ENCODE measurements at places on chromosomes 2 and 18.

- peak; percentile 3 for DNase-seq
Observed at GRCh38 chr2:30631051-30631671, 176.1 kb downstream of the CAPN13 start.

GRCh38 chr2:58862244-58862643 lies 621.1 kb upstream of the FANCL start:
- no peak for DNase-seq

DNA sequence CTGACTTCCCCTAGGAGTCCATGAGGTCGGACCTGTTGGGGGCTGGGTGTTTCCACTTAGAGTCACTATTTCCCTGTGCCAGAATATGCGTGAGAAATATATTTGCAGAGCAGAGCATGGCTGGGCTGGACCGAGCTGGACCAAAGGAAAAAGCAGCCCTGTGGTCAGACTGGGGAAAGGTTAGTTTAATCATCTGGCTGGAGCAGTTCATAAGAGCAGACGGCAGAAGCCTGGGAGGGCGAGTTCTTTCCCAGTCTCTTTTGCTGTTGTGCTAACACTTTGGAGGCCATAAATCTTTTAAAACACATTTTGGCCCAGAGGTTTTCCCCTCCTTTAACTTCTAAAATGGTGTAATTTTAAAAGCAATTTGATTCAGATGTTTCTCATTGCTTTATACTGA lies 66.5 kb downstream of the GLI2 start:
- DNase-seq, result no peak

- DNase-seq, result peak; percentile 65
Observed at GRCh38 chr2:148674063-148675020, 29.8 kb downstream of the EPC2 start.

DNA sequence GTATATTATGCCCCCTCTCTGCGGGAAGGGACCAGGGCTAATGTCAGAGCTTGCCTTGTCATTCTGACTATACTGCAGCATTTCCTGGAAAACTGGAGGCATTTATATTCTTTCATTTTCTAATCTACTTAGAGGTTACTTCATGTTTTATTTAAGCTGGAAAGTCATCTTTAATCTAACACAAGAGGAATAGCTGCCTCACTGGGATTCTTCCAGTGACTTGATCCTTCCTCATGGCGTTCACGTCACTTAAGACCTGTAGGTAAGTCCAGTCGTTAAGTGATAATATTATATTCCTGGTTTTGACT lies 727.6 kb upstream of the DDX18 start:
- DNase-seq, result no peak

GRCh38 chr2:222054813-222055212 lies 244.0 kb downstream of the PAX3 start:
- DNase-seq, result no peak

- DNase-seq, result no peak
Observed at GRCh38 chr2:223930103-223930976, 14.8 kb downstream of the WDFY1 start.

DNA sequence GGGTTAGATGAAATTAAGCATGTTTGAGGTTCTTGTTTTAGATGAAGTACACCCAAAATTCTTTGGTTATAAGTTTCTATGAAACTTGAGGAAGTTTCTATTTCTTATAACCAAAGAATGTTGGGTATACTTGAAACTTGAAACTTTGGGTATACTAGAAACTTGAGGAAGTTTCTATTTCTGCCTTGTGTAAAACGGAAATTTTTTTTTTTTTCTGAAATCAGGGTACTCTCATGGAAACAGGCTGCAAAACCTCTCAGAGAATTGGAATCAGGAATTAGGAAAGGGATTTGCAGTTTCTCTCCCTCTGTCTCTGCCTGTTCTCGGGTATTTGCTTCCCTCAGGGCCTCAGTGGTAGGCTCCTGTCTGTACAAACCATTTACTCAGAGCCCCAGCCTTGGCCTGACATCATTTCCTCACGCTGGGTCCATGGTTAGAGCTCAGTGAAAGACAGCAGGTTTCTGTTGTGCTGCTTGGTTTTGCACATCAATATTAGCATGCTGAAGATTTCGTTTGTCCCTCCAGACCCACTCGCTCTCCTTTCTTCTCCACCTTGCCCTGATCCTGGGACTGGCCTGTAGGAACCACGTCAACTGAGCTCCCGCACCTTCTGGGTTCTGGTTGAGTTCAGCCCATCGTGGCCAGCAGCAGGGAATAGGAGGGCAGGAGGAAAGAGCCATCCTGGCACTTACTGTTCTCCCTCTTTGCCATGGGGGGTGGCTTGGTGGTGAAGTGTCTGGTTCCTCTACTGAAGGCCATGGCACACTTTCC lies 106.4 kb downstream of the POLR1A start:
- peak; percentile 51 for DNase-seq

- no peak for DNase-seq
Observed at GRCh38 chr2:156279446-156280150, 52.9 kb downstream of the NR4A2 start.

GRCh38 chr2:182826064-182826463 lies 40.4 kb downstream of the FRZB start:
- no peak for DNase-seq

GRCh38 chr18:62537946-62538345 lies 15.1 kb downstream of the ZCCHC2 start:
- DNase-seq, result no peak

DNA sequence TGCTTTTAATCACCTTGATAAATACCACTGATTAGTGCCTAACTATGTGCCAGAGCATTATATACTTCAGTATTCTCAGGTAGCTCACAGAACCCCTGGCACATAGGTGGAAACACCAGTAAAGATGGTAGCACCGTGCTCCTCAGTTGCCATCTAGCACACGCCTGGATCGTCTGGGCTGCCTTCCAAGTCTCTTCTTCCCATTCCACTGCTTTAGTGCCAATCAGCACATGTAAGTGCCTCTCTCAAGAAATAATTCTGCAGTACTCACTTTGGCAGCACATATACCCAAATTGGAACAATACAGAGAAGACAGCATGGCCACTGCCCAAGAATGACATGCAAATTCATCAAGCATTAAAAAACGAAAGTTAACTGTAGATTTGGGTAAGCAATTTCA lies 13.0 kb downstream of the POLR2D start:
- DNase-seq, result no peak

DNA sequence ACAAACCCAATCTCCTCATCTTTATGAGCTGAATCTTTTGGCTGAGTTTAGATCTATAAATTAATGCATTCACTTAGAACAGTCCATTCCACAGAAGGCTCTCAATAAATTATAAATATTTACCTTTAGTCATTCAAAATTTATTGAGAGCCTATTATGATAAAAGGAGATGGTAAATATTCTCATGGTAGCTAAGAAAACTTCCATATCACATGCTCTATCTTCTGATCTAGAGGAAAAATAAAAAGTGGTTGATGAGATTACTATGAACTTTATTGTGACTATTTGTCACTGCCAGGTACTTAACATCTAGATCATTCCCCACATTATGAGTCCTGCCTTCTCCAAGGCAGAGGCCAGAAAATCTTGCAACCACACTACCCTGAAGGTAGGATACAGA lies 62.4 kb downstream of the L3MBTL4 start:
- no peak for DNase-seq

DNA sequence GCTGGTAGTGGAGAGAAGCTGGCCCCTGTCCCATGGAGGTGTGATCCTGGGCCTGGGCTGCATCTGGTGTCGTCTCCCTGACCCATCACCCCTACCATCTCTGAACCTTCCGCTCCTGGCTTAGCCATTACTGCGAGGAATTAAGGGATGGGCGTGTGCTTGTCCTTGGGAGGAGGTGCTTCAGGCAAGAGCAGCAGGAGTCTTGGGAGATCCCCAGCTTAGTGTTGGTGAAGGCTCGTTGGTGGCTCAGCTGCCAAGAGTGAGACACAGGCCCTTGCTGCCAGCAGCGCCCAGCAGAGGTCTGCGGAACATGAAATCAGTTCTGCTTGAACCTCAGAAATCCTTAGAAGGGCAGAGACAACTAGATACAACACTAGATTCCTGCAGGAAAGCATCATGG lies 59.9 kb upstream of the TGFA start:
- DNase-seq, result no peak

GRCh38 chr2:178871536-178871935 lies 64.3 kb upstream of the TTN start:
- DNase-seq, result no peak

- DNase-seq, result no peak
Observed at GRCh38 chr2:239845968-239846367, 179.2 kb downstream of the NDUFA10 start.

- DNase-seq, result no peak
Observed at GRCh38 chr2:229162015-229162414, 109.1 kb downstream of the PID1 start.

DNA sequence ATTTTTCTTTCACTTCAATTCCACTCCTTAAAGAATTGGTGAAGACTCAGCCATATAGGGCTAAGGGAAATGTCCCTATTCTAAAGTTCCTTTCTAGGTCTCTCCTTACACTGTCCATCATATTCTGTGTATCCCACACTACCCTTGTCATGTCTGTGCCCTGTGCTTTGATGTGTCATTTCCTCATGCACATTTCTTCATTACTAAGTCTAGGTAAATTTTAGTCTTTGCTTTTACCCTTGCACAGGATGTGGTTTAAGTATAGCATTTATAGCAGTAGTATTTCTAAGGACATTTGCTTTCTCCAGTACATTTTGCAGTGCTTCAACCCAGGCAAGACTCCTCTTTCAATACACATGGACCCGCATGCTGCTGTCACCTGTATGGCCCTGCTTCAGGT lies 221.5 kb upstream of the ACVR2A start:
- DNase-seq, result peak; percentile 48

GRCh38 chr18:50674307-50674980 lies 114.6 kb downstream of the MAPK4 start:
- no peak for DNase-seq

DNA sequence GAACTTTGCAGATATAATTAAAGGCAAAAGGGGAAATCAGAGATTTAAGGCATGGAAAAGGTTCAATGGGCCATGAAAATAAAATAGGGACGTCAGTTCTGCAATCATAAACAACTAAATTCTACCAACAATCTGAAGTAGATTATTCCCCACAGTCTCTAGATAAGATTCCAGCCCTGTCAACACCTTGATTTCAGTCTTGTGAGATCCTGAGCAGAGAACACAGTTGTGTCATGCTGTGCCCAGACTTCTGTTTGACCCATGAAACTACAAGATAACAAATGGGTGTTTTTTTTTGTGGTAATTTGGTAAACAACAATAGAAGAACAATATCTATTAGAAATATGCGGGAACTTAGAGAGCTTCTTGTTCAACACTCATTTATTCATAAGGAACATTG lies 66.2 kb upstream of the RIT2 start:
- DNase-seq, result no peak

DNA sequence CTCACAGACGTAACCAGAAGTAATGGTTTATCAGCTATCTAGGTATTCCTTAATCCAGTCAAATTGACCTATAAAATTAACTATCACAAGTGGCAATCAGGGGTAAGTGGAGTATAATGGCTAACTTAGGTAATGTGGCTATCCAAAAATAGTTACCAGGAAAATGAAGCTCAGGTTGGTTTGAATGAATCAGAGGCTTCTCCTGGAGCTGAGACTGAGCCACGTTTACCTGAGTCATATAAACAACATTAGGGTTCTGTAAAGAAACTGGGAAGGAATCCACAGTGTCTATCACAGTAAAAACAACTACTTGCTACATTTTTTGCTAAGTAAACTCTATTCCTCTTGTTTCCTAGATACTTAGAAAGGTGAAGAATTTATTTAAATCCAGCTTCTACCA lies 236.0 kb upstream of the SPHKAP start:
- no peak for DNase-seq

GRCh38 chr2:78686625-78687153 lies 338.8 kb upstream of the REG3G start:
- no peak for DNase-seq

GRCh38 chr2:241677392-241677791 lies 9.2 kb downstream of the DTYMK start:
- no peak for DNase-seq

- no peak for DNase-seq
Observed at GRCh38 chr2:218329826-218330593, 26.6 kb upstream of the CATIP start.

DNA sequence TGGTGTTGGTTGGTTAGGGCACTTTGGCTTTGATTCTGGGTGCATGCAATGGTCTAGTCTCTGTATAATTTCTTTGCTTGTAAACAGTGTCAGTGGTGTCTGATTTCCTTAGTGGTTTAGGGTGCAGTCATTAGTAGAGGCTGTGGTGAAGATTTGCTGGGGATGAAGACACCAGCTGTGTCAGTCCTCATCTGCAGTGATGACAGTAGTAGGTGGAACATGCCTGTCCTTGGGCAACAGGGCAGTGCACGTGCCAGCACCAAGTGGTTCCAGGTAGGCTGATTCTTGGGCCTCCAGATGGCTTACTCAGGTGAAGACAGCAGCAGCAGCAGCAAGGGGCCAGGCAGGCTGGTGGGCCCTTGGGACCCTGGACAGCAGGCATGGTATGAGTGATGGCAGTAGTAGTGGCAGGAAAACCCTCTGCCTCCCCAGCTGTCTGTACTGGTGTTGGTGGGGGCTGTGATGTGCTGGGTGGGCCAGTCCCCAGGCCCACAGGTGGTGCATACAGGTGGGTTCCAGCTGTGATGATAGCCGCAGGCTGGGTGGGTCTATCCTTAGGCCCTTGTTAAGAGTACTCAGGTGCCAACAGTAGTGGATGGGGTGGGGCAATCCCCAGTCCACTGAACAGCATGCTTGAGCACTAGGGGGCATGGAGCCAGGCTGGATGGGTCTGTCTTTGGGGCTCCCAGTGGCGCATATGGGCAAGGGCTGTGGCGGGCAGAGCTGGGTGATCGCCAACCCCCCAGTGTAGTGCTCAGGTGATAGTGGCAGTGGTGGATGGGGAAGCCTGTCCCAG lies 140.7 kb upstream of the THUMPD2 start:
- DNase-seq, result no peak

DNA sequence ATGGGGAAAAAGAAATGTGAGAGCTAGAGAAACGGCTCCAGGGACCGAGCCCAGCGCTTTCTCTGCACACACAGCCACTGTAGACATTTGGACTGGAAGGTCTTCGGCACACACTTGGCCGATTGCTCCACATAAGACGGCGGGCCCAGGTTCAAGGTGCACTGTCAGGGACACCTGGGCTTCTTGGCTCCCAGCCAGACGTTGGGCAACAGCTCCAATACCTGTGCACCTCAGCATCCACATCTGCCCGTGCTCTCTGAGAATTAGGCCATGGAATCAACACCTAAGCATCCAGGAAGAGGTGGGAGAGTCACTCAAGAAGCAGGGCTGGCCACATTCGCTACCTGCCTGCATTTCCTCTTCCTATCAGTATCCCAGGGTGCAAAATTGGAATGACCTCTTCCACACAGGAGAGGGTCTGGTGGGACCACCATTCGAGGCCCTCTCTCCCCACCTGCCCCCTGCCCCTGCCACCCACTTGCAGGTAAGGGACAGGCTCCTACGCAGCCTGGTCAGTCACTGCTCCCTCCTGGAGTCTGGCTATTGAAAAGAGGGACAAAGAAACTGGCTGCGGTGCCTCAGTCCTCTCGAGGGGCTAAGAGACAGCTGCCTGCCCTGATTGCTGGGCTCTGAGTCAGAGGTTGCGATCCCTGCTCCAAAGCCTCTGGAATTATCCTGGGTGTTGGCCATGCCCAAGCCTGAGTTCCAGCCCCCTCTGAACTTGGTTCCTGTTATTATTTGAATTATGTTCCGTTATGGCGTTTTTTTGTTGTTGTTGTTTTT lies 40.1 kb upstream of the TAF1B start:
- no peak for DNase-seq

Data from CD4-positive, alpha-beta T cell treated with Interleukin-4 for 4 hours (primary cell).